Amniotic epithelial cell (primary cell): ENCODE measurements at places on chromosomes 6 and 20.

DNA sequence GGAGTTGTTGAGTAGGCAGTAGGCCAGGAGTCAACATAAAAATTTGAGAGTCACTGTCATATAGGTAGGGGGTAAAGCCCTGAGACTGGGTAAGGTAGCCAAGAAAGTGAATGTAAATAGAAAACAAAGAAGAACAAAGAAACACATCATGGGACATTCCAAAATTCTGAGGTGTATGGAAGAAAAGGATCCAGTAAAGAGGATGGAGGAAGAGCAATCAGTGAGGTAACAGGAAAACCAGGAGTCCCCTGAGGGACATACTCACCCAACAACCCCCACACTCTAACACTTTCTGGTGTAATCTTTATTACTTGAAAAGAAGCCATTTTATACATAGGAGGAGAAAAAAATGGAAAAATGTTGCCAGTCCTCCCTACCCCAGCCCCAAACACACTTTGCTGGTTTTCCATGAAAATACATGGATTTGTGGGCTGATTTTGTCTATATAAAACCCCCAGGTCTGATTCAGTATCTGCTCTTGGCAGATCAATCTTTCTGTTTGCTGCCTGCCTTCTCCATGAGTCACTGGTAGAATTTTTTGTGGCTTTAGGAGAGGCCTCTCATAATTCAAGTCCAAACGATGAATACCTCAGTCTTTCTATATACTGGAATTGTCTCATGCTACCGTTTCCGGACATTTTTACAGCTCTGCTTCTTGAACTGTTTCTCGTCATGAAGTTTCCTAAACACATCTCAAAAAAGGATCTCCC lies 271.4 kb upstream of the MAN1A1 start:
- DNase-seq: peak; percentile 93

GRCh38 chr6:121040831-121041230 lies 293.4 kb downstream of the TBC1D32 start:
- DNase-seq: no peak

GRCh38 chr6:25251426-25251825 lies 27.7 kb upstream of the CARMIL1 start:
- DNase-seq: no peak

DNA sequence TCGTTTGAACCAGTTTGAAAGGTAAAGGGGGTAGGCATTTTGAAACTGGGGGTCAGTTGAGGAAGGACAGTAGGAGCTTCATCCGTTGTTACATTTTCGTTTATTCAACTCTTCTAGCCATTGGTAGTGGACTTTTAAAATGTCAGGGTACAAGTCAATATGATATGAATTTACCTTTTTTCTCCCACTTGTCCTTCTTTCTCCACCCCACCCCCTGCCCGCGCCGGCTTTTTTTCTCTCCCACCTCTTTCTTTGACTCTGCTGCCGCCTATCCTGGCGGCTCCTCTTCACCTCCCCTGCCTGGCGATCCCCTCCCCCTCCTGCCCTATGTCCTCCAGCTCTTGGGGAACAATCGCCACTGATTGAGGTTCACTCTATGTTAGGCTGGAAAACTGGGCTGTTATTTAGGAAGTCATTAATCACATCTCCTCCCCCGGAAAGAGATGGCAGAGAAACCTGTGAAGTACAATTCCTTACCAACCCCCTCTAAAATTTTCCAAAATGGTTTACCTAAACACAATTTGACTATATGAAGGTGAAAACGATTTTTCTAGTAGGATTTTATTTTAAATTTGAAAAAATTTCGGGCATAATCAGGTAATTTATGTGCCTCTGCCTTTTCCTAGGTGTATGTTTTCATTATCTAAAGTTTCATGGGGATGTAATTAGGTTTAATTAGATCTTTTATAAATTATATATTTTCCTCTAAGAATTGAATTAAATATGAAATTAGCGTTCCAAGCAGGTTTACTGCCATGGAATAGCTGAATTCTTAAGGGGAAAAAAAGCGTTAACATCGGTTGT lies 778 bp upstream of the LIN28B start:
- DNase-seq: no peak

GRCh38 chr6:14110001-14110818 lies 7.4 kb upstream of the CD83 start:
- DNase-seq: peak; percentile 25

- DNase-seq: no peak
These were observed 18.0 kb downstream of the CYP24A1 start for GRCh38 chr20:54155736-54156317.

DNA sequence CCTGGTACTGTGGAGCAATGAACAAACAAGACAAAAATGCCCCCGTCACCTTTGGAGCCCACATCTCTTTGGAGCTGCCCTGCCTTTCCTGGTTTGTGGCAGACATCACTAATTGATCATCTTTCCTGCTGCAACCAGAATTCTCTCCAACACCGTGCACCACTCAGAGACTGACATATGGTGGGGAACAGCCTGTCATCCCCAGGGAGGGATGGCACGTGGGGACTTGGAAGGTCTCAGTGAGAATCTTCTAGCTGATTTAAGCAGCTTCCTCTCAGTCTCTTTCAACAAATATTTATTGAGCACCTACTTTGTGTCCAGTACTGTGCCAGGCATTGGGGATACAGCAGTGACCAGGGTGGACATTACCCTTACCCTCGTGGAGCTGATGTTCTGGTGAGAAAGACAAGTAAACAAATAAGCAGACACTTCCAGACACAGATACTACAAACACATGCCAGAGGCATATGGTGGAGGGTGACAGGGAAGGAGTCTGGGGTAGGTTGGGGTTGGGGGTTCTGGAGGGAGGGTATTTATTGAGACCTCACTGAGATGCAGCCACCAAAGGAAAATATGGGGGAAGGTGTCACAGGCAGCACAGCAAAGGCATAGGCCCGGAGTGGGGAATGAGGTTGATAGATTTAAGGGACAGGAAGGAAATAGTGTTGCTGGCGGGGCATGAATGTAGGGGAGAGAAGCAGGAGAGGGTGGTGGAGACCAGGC lies 82.3 kb downstream of the CEBPB start:
- DNase-seq: no peak

GRCh38 chr6:30325150-30325872 lies 1.4 kb upstream of the TRIM39 start:
- DNase-seq: peak; percentile 52

GRCh38 chr20:36497856-36498255 lies 43.5 kb upstream of the MYL9 start:
- no peak for DNase-seq

DNA sequence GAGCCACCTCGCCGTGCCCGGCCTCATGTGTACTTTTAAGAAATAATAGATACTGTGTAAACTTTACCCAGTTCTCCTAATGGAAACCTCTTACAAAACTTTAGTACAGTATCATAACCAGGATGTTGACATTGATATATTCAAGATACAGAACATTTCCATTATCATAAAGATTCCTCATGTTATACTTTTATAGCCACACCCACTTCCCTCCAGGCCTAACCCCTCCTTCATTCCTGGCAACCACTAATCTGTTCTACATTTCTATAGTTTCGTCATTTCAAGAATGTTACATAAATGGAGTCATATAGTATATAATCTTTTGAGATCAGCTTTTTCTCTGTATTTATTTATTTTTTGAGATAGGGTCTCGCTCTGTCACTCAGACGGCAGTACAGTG lies 52.6 kb upstream of the SALL4 start:
- peak; percentile 26 for DNase-seq

DNA sequence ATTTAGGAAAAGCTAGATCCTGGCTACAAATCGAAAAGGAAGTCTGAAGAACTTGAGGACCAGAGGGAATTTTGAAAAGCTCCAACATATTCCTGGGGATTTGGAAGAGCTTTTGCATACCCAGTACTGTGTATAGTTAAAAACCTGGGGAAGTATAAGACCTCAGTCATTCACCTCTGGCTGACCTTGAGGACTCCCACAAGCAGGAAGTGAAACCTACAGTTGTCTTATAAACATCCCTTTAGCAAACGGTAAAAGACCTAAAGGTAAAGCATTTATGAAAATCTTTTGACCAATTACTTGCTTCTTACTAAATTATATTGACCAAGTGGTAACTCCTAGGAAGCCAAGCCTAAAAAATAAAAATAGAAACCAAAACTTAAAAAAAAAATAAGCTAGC lies 175.0 kb downstream of the HAO1 start:
- DNase-seq: no peak

DNA sequence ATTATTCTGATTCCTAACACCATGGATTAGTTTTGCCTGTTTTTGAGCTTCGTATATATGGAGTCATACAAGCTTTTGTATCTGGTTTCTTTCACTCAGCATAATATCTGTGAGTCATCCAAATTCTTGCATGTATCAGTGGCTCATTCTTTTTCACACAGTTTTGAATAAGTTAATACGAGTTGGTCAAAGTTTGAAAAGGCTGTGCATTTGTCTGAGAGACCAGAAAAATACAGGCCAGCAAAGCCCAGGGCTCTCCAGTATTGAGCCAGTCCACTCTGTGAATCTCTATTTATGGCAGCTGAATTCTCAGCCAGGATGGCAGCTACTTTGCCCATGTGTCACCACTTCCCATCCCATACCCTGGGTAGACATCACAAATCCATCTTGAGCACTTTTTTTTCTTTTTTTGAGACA lies 7.2 kb upstream of the CHMP4B start:
- DNase-seq: peak; percentile 94

DNA sequence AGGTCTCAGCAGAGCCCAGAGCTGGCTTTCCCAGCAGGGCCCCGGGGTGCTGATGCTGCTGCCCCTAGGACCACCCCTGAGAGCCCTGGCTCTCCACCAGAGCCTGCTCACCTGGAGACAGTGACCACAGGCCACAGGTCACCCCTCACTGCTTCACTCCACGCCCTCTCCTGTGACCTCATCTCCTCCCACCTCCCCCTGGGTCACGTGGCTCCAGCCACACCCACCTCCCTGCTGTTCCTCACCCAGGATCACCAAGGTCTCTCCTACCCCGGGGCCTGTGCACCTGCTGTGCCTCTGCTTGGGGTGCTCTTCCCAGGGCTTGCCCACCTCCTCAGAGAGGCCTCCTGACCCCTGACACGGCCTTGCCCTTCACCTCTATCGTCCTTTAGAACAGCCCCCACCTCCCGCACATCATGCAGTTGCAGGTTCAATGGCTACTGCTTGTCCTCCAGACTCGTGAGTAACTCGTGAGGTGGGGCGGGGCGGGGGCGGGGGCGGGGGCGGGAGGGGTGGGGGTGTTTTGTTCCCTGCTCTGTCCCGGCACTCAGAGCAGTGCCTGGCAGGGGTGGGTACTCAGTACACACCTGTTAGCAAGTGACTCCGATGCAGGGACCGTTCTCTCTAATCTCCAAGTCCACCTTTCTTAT lies 468.0 kb downstream of the PREX1 start:
- no peak for DNase-seq

- peak; percentile 74 for DNase-seq
These were observed 111.4 kb upstream of the ARMC2 start for GRCh38 chr6:108736832-108737231.
